ENCODE measurements at places on chromosomes 2 and 18.

GRCh38 chr2:231957913-231958763 is 3.4 kb upstream of the DIS3L2 start:
- no peak for DNase-seq

GRCh38 chr18:24272229-24272525 is 125.4 kb downstream of the OSBPL1A start:
- DNase-seq: no peak

DNA sequence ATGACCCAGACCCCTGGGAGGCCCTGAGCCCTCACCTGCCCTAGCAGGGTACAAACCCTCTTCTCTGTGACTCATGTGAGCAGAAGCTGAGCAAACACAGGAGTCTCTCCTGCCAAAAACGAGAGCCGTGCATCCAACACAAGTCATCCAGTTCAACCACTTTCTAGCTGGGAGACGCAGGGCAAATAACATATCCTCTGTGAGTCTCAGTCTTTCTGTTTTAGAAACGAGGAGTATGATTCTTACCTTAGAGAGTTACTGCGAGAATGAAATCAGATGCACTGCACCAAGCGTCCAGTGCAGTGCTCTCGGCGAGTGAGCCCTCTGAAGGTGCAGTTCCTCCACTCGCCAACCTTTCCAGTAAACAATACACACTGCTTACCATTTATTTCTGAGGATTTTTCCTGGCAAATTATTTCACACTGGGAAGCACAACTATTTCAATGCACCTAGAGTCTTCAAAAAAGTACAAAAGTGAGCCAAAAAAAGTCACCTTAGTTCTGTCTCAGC is 331.8 kb upstream of the MYT1L start:
- no peak for DNase-seq

GRCh38 chr18:47036927-47037578 is 1.6 kb upstream of the ELOA2 start:
- no peak for DNase-seq

- DNase-seq: no peak
Measured at GRCh38 chr18:75215663-75216062, 5.1 kb downstream of the TSHZ1 start.

DNA sequence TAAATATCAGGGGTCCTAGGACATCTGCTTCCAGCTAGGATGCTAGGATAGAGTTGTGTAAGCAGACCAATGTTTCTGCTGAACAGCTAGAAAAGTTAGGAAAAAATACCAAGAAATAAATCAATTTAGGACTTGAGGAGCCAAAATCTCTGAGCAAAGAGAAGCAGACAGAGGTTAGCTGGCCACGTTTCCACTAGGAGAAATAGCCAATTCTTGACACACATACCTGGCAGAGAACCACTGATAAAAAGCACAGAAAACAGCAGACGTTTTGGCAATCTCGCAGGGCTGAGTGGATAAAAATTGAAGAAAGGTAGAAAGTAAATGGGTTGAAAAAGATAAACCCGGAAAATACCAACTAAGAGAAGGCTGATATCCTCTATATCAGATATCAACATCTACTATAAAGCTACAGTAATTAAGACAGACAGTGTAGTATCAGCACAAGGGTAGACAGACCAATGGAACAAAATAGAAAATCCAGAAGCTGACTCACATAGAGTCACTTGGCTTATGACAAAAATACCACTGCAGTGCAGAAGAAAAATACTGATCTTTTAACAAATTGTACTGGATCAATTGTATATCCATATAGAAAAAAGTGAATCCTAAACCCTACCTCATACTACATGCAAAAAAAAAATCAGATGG is 306.1 kb upstream of the KLHL29 start:
- no peak for DNase-seq

DNA sequence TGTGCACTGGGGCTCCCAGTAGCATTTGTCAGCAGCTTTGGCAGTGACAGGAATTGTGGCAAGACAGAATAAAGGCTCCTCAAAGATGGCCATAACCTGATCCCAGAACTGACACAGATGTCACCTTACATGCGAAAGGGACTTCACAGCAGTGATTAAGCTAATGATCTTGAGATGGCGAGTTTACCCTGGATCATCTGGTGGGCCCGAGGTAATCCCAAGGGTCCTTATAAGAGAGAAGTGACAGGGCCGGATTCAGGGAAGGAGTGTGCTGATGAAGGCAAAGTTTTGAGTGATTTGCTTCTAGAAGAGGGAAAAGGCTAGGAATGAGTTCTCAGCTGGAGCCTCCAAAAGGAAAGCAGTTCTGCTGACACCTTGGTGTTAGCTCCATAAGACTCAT is 333.9 kb downstream of the LPIN1 start:
- no peak for DNase-seq

GRCh38 chr2:8442833-8443486 is 238.9 kb upstream of the ID2 start:
- DNase-seq: no peak

GRCh38 chr2:105446501-105446900 is 47.6 kb upstream of the FHL2 start:
- DNase-seq: no peak

DNA sequence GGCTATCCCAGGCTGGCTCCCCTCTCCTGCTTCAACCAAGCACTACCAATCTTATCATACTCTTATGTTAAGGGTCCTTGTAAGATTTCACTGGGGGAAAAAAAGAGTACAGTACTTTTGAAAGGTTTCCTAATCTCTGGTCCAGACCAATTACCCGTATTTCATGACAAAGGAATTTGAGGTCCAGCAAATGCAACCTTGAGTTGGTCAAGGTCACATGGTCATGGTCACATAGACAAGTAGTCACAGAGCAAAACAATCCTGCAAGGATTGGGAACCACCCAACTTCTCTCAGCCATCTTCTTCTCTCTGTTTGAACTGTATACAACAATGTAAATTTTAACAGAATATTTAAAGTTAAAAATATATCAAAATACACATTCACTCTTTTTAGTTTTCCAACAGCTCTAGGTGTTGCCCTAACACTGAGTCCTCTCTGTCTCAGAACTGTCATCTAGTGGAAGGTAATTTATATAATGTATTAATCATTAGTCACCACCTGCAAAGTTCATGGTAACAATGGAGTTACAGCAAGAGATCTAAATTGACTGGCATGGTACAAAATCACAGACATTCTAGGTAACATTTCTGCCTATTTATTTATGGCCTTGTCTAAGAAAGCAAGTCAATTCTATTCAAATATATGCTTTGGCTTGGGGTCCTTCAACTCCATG is 21.5 kb downstream of the DTNB start:
- no peak for DNase-seq

DNA sequence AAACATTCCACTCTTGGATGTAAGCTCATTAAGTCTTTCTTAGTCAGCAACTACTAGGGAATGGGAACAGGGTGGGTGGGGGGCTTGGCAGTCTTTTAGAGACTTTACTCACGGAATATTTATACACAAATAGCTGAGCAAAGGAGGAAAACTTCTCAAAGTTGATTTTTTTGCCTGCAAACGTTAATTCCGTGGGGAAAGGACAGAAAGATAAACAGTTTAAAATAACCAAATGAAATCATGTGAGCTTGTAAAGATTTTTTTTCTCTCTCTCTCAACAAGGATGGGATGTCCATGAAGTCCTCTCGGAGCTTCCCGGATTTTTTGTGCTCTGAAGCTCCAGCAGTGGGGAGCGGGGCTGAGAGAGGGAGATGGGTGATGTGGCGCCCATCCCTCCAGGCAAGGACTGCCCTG is 32.2 kb upstream of the MAT2A start:
- DNase-seq: no peak

DNA sequence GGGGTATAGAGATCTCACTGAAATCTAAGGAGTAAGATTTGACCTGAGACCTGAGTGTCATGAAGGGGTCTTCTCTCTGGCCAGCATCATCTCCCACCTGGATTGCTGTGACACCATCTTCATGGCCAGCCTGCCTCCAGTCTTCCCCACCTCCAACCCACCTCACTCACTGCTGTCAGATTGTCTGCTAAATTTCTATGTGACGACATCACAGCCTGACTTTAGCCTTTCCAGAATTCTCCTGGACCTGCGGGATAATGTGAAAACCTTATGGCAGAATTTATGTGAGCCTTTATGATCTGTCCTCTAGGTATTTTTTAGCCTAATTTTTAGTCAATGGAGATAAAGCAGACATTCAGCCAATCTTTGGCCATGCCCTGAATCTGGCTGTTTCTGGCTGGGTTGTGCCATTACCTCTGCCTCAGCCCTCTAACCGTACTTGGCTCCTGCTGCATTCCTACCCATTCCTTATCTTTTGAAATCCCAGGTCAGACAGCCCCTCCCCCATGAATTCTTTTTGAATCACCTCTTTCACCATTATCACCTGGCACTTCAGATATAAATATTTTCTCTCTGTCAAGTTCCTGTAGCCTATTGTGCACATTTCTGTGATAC is 66.4 kb upstream of the MMADHC start:
- DNase-seq: no peak

GRCh38 chr2:95106081-95106480 is 15.5 kb downstream of the MRPS5 start:
- DNase-seq: no peak

GRCh38 chr2:84280873-84281272 is 178.2 kb downstream of the SUCLG1 start:
- DNase-seq: no peak

DNA sequence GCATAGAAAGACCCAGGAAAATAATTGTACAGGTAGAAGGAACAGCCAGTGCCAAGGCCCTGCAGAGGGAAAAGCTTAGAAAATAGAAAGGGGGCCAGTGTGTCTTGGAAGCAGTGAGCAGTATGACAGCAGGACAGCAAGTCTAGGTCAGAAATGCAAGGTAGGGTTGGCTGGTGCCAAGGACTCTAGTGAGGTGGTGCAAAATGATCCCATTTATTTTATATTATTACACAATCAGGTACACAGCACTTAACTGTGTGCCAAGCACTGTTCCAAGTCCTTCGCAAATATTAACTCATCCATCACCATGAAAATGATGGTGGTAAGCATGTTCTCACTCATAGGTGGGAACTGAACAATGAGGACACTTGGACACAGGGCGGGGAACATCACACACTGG is 100.0 kb downstream of the AQP4 start:
- DNase-seq: no peak

- no peak for DNase-seq
Measured at GRCh38 chr2:39608686-39609441, 56.9 kb upstream of the TMEM178A start.

- DNase-seq: peak; percentile 12
Measured at GRCh38 chr2:114550895-114551793, 108.7 kb downstream of the DPP10 start.

GRCh38 chr2:175063741-175064140 is 58.6 kb upstream of the CHN1 start:
- no peak for DNase-seq

DNA sequence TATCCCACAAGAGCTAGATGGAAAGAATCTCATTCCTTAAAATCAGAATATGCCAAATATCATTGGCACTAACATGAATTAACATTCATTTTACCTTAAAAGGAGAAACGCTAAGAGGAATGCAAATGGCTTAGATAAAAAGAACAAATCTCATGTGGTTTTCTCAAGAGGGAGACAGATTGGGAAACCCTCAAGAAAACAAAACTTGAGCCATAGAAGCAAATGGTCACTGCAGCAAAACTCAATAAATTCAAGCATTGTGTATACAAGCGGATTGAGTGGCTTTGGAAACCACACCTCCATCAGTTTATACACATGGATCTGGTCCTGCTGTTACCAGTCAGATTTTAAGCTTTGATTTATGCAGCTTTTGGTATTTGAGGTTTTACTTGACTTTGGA is 1331.8 kb upstream of the ZEB2 start:
- DNase-seq: no peak

- DNase-seq: no peak
Measured at GRCh38 chr18:39602131-39602530, 2036.5 kb upstream of the CELF4 start.

- no peak for DNase-seq
Measured at GRCh38 chr2:40113997-40114396, 334.9 kb upstream of the THUMPD2 start.
